ENCODE measurements at places on chromosomes 2 and 18.

DNA sequence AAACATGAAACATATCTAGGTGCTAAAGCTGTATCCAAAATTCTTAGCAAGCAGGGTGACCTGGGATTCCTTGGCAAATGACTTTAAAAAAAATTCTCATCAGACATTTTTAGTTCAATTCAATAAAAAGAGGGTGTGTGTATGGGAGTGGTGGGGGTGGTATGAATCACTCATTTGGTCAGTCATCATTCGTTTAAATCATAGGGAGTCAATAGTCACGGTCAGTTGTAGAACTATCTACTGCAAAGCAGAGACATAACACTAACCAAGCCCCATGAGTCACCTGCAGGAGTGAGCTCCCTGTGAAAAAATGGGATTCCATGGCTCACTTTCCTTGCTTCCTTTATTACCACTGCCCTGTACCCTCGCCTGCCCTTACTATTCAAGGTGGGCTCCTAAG, 380.6 kb upstream of the TCF4 start:
- DNase-seq, result no peak

DNA sequence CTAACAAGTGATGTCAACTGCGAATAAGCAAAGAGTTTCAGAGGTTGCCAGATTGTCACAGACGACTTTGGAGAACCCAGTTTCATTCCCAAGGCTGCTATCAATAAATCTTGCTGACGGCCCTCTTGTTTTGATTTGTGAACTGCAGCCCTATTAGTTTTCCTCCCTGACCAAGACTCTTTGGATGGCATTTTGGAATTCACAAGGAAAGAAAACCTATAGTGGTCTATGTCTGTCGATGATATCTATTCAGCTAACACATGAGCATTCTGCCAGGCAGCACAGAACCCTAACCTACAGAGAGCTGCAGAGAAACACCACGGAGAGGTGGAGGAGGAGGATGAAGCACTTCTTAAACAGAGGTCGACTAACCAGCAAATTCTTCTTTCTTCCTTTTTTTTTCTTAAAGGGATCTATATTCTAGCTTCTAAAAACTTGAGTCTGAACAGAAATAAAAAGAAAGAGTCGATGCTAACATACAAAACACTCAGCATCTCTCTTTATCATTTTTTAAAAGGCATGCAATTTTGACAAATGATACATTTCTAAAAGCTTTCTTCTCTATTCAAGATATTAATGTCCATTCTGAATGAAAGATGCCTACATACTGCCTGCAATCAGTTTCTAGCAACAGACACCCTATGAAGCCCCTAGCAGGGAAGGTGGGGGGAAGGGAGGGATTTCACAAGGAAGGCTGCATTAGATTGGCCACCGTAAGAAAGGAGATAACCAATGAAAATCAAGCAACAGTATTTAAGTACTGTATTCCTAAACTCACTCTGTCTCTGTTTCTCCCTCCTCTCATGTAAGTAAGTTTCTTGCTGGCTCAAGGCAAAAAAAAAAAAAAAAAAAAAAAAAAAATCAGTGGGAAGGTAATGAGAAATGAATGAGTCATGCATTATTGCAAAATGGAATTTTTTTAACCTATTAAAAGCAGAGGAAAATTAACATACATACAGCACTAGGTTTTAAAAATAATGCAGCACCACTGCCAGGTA, 83.0 kb upstream of the CHRNA1 start:
- DNase-seq, result peak; percentile 62

- DNase-seq, result no peak
Observed at GRCh38 chr2:135822855-135823254, 14.1 kb downstream of the LCT start.

DNA sequence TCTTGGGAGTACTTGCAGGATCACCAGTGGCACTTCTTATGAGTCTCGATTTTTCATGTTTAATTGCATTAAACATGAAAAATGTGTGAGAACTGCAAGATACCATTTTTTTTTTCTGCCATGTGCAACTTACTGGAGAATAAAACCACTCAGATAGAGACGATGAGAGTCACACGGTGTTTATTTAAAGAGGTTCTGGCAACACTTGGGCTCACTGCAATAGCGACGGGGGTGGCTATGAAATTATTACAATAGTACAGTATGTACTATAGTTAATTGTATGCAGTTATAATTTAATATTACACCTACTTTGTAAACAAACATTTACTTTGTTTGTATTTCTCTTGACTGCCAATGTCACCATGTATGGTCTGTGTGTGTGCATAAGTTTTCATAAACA, 479.8 kb downstream of the NUP35 start:
- DNase-seq, result no peak

DNA sequence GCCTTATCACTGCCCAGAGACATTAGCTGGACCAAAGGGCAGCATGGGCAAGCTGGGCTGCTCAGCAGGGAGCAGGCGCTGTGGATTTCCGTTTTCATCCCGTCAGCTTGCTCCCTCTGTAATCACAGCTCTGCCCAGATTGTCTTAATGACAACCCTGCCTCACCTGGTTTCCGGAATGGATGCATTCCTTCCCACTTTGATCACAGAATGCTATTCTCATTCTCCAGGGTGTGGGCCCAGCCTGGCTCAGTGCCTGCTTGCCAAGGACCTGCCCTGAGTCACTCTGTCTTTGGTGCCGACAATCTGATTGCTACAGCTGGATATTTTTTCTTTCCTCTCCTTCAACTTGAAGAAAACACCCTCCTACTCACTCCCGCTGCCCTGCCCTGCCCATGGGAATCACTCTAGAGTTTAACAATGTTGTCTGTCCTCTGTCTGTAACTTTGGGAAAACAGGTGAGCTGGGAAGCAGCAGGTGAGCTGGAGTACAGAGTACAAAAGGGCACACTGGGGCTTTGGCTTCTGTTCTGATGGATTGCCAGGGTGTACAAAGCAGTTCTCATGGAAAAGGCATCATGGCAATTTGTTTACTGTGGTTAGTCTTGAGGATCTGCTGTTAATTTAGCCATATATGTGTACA, 27.2 kb upstream of the FAM136A start:
- no peak for DNase-seq

- DNase-seq, result no peak
Observed at GRCh38 chr2:25698752-25699151, 25.4 kb upstream of the DTNB start.

DNA sequence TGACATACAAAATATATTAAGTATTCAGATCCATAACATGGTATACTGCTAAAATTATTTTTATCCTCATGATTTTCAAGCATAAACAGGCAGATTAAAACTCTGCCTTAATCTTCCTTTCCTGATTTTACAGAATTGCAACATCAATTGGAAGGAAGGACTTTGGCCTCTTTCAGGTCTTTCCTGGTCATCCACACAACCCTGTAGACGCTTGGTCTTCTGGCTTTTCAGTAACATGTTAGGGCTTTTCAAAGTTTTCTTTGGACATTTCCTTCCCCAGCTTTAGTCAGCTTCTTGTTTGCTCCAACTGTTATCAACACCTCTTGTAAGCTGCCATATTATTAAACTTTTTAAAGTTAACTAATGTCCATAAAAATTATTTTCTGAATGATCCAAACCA, 1364.9 kb upstream of the NRXN1 start:
- no peak for DNase-seq

DNA sequence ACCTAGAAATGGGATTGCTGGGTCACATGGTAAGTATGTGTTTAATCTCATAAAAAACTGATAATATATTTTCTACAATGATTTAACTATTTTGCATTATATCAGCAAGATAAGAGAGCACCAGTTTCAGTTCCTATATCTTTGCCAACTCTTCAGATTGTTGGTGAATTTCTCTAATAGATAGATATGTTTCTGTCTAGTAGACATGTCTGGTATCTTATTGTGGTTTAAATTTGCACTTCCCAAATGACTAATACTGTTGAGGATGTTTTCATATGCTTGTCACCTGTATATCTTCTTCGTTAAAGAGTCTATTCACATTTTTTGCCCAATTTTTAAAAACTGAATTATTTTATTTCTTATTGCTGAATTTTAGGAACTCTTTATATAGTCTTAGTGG, 113.8 kb upstream of the UXS1 start:
- no peak for DNase-seq

- DNase-seq, result no peak
Observed at GRCh38 chr2:10842506-10842905, 29.9 kb upstream of the PDIA6 start.

GRCh38 chr2:134148843-134149472, 104.9 kb upstream of the MGAT5 start:
- no peak for DNase-seq

GRCh38 chr2:30736461-30737325, 70.6 kb downstream of the CAPN13 start:
- no peak for DNase-seq

GRCh38 chr2:55958756-55959155, 35.2 kb upstream of the EFEMP1 start:
- no peak for DNase-seq

DNA sequence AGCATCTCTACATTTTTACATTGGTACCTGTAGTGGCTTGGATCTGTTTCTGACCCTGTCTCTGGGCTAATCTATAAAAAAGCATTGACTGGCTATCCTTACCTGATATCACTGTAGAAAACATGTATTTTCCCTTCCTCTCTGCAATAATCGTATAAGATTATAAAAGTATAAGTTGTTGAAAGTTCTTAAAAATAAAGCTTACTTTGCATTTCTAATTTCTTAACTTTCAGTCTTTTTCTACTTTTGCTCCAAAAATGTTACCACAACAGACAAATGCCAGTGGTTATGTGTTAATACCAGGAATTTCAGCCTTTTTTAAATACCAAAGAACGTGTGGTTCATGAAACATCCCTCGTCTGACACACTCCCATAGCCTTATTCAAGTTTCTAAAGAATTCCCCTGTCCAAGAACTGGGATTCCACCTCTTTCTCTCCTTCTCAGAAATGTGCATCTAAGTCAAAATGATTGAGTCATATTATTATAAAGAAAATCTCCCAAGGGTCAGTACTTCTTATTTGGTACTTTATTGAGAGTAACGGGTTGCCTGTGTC, 28.5 kb upstream of the ACKR3 start:
- no peak for DNase-seq

GRCh38 chr2:10544252-10544651, 96.1 kb upstream of the ODC1 start:
- no peak for DNase-seq

- no peak for DNase-seq
Observed at GRCh38 chr2:26580751-26581150, 60.4 kb downstream of the CIB4 start.

DNA sequence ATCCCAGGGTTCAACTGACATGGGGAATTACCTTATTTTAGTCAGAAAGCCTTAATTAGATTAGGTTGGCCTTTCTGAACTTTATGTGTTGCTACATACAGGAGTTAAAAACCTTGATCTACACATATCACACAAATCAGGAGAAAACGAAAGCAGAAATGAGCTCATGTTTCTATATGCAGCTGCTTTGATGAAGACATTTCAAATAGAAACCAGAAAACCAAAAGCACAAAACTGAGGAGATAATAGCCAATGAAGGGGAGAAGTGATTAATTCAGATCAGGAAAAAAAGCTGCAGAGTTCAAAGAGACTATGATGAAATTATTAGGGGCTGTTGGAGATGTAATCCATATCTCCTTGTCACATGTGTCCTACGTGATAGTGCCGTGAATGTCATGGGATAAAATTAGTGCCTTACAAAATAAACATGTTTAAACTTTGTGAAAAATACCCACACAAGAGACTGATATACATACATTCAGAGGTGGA, 255.0 kb downstream of the CAMKMT start:
- no peak for DNase-seq

GRCh38 chr2:227248876-227249275, 76.2 kb upstream of the MFF start:
- DNase-seq, result no peak
